ENCODE measurements at places on chromosomes 3 and 15.
A peak's percentile ranks its signal among the peaks of the same experiment; 100 is the strongest.

DNA sequence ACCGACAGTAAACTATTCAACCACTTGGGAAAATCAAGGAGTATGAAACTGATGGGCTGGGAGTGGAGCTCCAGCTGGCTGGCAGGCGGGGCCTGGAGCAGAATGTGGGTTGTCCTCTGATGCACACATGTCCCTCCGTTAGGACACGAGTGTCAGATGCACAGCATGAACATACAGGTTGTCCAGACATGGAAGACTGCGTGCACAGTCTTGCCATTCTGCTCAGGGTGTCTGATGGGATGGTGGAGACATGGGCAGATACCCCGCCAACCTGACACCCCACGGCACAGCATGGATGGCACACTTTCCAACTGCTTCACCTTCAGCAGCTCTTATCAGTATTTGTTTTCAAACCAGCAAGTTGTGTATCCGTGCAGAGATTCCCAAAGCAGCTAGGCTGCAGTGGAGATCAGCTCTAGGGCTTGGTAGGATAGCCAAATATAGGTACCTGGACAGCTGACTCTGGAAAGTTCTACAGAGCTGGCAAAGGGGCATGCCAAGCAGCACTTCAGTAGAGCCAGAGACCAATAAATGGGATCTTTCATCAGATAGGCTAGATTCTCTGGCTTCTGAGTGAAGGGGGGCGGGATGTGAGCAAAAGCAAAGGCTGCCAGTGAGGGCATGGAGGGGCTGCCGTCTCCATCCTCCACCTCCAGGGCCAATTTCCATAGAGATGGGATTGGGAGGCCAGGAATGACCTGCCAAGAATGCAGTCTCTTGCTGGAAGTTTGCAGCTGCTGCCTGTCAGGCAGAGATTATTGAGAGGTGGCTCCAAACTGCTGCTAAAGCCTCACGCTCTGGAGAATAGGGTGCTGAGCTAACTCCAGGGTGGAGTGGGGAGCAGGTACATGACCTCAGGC is 47.2 kb upstream of the KY start:
- DNase-seq = no peak

DNA sequence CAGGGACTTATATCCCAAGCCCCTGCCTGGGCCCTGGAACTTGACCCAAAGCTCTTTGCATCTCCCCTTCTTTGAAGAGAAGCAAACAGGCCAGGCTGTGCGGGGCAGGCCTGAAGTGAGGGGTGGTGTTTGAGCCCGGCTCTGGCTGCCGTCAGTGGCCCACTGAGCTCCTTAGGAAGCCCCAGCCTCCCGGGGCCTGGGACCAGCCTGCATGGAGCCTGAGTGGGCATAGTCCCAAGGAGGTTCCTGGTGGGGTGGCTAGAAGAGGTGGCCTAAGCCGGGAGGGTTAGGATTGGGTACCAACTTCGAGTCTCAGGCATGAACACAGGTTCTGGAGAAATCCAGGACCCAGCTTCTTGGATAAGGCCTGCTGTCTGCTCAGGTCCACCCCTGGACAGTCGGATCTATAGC is 6.4 kb downstream of the TMIE start:
- DNase-seq = no peak

- DNase-seq = no peak
Measured at GRCh38 chr15:33454346-33454745, 143.6 kb downstream of the RYR3 start.

- DNase-seq = no peak
Measured at GRCh38 chr3:108669208-108669607, 79.7 kb downstream of the DZIP3 start.

DNA sequence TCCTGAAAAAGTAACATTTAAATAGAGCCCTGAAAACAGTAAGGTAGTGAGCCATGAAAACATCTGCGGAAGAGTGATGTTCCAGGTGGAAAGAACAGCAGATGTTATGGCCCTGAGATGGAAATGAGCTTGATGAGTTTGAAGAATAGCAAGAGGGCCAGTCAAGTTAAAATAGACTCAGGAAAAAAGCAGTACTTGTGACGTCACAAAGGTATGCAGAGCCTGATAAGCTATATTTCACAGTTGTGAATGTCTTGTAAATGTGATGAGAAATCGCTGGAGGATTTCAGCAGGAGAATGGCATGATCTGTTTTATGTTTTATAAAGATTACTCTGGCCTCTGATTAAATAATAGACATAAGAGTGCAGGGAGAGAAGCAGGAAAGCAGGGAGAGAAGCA is 18.6 kb upstream of the SECISBP2L start:
- DNase-seq = no peak

GRCh38 chr3:158771982-158772381 is 29.9 kb upstream of the MFSD1 start:
- DNase-seq = no peak

- peak; percentile 48 for DNase-seq
Measured at GRCh38 chr3:12194669-12195161, 36.0 kb upstream of the TIMP4 start.

DNA sequence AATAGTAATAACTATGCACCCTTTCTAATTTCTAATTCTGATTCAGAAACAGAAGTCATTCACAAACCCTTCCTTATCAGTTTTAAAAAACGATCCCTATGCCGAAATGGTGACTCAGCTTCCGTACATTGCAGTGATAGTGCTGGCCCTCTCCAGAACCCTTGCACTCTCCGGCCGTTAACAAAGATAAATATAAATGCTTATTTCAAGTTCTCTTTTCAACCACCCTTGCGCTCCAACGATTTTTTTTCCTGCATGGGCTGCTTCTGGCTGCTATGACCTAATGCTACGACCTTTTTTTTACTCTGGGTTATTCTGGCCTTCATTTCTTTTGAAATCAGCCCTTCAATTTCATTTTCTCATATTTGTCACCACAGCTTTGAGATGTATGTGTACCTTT is 646.2 kb downstream of the NTRK3 start:
- no peak for DNase-seq

DNA sequence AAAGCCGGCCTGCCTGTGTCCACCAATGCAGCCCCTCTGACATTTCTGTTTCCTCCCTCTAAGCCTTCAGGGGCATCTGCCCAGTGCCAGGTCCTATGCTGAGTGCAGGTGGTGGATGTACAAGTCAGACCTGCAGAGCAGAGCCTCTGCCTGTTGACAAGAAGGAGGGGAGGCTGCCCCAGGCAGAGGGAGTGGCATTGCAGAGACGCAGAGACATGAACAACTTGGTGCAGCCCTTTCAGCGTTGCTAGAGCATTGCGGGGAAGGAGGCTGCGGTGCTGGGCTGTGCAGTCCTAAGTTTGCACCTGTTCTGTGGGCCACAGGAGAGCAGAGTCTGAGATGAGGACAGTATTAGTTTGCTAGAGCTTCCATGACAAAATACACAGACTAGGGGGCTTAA is 65.2 kb downstream of the LSM3 start:
- no peak for DNase-seq

GRCh38 chr15:81157195-81157938 is 23.3 kb downstream of the CFAP161 start:
- peak; percentile 37 for DNase-seq

GRCh38 chr15:70907784-70908471 is 15.3 kb downstream of the LRRC49 start:
- DNase-seq = no peak

GRCh38 chr3:64264501-64265109 is 39.3 kb upstream of the PRICKLE2 start:
- peak; percentile 52 for DNase-seq

GRCh38 chr3:59106085-59106648 is 56.3 kb upstream of the CFAP20DC start:
- no peak for DNase-seq

GRCh38 chr3:184503647-184504046 is 57.9 kb upstream of the EPHB3 start:
- no peak for DNase-seq

- DNase-seq = no peak
Measured at GRCh38 chr3:139482206-139482605, 5.9 kb upstream of the RBP2 start.

GRCh38 chr3:45992821-45993221 is 2.8 kb downstream of the FYCO1 start:
- peak; percentile 96 for DNase-seq

- DNase-seq = no peak
Measured at GRCh38 chr3:46690798-46691197, 2.7 kb downstream of the ALS2CL start.

DNA sequence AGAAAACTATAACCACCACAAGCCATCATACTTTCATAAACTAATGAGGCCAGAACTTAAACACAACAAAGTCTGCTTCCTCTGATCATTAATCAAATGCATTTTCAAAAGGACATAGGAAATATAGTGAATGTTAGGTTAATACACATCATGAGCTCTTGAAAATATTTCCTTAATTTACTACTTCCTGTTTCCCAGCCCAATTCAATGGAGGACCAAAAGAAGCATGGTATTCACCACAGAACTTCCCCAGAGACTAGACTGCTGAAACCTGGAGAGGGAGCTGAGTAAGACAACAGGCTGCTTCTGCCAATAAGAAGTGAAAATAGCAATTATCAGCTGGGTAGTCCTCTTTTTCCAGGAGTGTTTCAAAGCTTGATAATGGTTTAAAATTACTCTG is 250.3 kb downstream of the ULK4 start:
- peak; percentile 82 for DNase-seq

DNA sequence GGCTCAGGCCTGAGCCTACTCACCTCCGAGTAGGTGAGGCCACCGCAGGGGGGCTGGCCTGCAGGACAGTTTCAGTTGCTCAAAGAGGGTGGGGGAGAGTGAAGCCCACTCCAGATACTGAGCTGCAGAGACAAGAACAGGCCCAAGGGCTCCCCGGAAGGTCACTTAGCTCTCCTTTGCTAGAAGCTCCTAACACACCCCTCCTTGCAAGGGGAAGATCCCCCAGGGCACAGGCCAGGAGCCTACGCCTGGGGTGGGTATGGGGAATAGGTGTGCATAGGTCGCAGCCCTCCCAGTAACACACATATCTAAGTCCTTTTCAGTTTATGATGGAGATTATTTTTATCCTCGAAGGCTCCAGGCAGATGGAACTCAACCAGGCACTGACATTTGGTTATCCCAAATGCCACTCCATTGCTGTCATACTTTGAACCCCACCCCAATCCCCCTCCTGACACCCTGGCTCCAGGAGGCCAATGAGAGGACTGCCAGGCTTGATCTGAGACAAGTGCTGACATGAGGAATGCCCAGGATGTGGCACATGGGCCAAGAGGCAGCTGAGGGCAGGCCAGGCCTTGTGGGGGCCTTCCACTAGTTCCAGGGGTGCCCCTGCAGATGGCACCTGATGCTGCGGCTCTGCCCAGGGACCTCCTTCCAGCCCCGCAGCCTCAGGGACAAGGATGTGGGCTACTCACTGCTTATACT is 1.1 kb upstream of the MUSTN1 start:
- no peak for DNase-seq

DNA sequence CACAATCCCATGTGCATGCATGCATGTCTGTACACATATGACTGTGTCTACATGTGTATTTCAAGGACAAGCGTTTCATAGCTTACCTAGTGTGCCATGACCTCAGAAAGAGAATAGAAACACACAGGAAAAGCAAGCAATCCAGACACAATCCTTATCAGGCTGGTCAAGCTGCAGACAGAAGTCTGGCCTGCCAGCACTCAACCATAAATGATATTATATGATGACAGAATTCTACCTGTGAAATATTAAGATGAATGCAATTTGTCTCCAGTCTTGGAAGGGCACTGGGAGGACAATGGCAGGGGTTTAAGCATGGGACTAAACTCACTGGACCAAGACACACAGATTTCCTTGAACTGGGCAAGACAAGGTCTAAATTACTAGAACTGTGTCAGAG is 50.9 kb upstream of the ARL6 start:
- DNase-seq = no peak

DNA sequence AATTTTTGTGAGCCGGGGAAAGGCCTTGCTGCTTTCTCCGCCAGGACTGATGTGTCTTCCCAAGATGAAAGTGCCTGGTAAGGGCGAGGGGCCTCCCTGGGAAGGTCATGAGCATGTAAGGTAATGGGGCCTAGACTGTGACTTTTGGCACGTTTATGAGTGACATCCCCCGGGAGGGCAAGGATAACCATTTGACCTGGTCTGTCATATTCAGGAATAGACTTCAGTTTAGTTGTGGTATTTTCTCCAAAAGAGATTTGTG is 631 bp upstream of the CNBP start:
- peak; percentile 18 for DNase-seq

DNA sequence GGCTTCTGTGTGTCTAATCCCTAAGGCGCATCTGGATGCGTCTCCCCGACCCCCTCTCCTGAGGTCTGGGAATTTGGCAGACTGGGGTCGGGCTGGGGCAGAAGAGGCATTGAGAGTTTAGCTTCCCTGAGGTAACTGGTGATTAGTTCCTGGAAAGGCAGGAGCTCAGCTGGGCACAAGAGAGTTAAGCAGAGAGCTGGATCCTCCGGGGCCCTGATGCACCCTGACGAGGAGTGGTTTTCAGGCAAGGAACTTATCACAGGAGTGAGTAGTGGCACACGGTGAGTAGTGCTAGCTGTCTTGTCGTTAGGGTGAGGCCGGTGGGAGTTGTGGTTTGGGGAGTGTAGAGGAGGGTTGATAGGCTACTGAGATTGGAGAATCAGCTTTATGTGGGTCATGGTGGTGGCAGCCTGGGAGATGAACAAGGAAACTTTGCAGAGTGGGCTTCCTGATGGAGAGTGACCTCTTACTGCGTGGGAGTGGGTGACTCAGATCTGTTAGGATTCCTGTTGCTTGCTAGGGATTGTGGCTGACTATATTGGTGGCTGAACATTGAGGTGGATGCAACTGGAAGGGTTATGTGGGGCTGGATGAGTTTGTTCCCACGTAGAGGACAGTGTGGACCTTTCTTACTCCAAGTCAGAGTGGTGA is 897 bp downstream of the RAD54L2 start:
- DNase-seq = peak; percentile 50

GRCh38 chr3:112143251-112143650 is 10.2 kb upstream of the GCSAM start:
- no peak for DNase-seq

DNA sequence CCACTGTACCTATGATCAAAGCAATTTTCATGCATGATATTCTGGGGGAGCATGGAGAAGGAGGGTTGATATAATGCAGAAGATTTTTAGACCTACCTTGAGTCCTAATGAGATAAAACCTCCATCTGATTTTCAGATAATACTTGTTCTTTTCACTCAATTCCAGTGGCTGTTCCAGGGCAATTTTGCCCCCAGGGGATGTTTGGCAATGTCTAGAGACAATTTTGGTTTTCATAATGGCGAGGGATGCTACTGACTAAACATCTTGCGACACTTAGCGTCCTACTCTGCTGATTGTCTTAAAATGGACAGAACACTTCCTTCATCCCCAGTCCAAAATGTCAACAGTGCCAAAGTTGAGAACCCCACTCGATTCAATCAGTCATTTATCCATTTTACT is 26.6 kb downstream of the AGBL1 start:
- DNase-seq = no peak

- DNase-seq = peak; percentile 5
Measured at GRCh38 chr3:111012388-111013248, 59.0 kb upstream of the NECTIN3 start.

Measured in fibroblast of skin of right biceps (primary cell).